ENCODE measurements at places on chromosomes 7 and 10.

- peak; percentile 15 for DNase-seq
These were observed 15.6 kb upstream of the MUC3A start for GRCh38 chr7:100933734-100934133.

- no peak for DNase-seq
These were observed 199.2 kb downstream of the AHR start for GRCh38 chr7:17497549-17498167.

- no peak for DNase-seq
These were observed 96.8 kb upstream of the PCBD1 start for GRCh38 chr10:70984986-70985722.

- DNase-seq: no peak
These were observed 328.6 kb downstream of the DPP6 start for GRCh38 chr7:154380771-154381170.

DNA sequence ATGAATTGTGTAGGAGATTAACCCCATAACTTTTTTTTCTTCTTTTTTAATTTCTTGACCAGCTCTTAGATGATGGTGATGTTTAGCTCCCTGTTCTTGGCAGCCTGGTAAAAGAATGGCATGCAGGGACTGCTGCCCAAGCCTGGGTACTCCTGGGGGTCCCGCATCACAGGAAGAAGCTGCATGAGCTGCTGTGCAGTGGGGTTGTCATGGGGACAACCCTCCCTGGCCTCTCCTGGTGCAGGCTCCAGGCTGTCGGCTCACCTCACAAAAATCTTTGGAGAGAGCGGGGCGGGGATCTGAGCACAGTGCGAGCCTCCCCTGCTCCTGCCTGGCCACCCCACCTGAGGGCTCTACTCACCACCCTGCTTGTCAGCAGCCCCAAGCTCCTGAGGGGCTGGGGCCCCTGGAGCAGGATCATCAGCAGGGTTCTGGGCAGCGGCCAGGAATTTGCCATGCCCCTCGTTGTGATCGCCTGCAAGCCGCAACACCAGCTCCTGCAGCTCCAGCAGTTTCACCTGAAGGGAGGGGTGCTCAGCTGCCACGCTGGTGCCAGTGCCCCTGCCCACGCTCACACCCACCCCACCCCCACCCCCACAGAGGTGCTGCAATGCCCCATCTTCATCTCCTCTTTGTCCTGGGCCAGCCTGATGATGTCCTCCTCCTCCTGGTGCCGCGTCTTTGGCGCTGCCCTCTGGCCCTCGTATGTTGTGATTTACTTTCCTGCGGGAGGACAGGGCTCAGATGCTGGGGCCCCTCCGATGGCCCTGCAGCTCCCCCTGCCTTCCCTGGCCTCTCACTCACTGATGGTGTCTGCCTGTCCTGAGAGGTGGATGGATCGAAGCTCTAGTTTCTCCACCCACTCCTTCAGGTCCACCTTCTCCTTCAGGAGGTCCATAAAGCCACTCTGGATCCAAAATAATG lies 15.5 kb upstream of the MTPAP start:
- DNase-seq: no peak

DNA sequence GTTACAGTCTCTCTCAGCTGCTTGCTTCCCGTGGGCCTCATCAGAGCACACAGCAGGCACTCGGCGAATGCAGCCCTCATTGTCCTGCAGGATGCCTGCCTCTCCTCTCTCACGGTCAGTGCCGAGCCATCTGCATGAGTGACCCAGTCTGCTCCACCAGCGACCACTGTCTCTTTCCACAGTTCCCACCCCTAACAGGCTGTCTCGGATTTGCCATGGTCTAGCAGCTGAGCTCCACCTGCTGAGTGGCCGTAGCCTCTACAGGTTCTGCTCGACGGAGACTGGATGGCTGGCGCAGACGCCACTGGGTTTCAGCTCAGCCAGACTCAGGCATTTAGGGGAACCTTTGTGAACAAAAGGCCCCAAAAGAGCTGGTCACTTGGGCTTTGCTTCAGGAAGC lies 209.4 kb upstream of the FOXK1 start:
- peak; percentile 72 for DNase-seq

- no peak for DNase-seq
These were observed 33.5 kb downstream of the DPY19L1 start for GRCh38 chr7:35003679-35004303.

DNA sequence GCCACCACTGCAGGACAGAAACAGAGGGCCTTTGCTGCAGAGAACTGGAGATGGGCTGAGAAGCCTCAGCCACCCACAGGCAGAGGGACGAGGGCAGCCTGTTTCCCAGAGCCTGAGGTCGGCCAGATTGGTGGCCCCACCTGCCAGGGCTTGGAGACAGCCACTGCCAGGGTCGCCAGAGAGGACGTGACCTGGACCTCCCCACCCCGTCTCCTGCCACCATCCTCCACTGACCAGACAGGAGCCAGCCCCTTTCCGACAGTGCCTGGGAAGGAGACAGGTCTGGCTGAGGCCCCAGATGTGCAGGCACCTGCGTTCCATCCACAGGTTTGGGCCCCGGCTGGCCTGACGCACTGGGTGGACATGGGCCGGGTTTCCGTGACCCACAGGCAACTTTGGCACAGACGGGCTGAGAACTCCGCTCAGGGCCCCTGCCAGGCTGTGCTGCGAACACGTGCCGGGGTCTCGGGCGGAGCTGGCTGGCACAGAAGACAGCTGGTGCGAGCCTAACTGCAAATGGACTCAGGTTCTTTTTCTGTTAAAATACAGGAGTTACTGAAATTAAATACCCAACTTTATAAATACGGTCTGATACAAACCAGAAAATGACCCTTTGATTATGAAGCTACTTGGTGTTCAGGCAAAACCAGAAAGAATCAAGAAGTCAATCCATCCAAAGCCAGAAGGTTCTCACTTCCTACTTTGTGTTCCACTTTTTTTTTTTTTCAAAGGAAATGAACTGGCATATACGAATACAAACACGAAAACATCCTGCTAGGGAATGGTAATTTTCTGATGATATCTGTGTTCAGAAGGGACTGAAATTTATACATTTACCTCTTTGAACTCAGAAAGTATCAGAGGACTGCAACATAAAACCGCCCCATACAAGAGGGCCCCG lies 6.9 kb downstream of the COX19 start:
- DNase-seq: no peak
